Heart left ventricle (tissue), 16 donors: ENCODE measurements at places on chromosomes 12 and 14. TPM values are rescaled to one million over a fixed set of nuclear protein-coding genes. Genes with fewer than 3 reads are reported as not detected.

GRCh38 chr14:102272392-102272791 lies 32.6 kb downstream of the MOK start:
- DNase-seq: no peak
- H3K27me3 ChIP-seq: no peaks in the 10 kb centered on the region
- no peaks in the 10 kb centered on the region for H3K4me1 ChIP-seq
- H3K4me3 ChIP-seq: no peak overlapping the region
- no peak overlapping the region for H3K27ac ChIP-seq
- no peaks in the 10 kb centered on the region for H3K36me3 ChIP-seq

Gene AHSA1
- 137 TPM for polyA plus RNA-seq

GRCh38 chr14:55698051-55698450 lies 118.0 kb downstream of the KTN1 start:
- no peak overlapping the region for H3K4me3 ChIP-seq
- no peaks in the 10 kb centered on the region for H3K4me1 ChIP-seq
- no peak for DNase-seq
- no peaks in the 10 kb centered on the region for H3K36me3 ChIP-seq
- no peaks in the 10 kb centered on the region for H3K27me3 ChIP-seq

DNA sequence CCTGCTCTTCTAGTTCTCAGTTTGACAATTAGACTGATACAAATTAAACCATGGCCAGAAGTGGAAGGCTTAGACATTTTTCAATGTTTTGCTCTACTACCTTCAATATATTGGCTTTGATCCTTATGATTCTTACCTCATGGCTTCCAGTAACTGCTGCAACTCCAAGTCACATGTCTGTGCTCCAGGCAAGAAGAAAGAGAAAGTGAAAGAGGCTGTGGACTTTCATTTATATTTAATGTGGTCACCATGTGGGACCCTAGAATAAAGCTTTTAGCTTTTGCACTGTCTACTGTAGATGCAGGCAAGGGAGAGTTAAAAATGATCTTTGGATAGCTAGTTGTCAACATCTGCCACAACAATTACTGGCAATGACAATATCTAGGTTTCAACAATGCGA lies 214.3 kb upstream of the PDE3A start:
- no peaks in the 10 kb centered on the region for H3K36me3 ChIP-seq
- no peaks in the 10 kb centered on the region for H3K27me3 ChIP-seq
- no peaks in the 10 kb centered on the region for H3K4me1 ChIP-seq
- H3K27ac ChIP-seq: no peak overlapping the region

DNA sequence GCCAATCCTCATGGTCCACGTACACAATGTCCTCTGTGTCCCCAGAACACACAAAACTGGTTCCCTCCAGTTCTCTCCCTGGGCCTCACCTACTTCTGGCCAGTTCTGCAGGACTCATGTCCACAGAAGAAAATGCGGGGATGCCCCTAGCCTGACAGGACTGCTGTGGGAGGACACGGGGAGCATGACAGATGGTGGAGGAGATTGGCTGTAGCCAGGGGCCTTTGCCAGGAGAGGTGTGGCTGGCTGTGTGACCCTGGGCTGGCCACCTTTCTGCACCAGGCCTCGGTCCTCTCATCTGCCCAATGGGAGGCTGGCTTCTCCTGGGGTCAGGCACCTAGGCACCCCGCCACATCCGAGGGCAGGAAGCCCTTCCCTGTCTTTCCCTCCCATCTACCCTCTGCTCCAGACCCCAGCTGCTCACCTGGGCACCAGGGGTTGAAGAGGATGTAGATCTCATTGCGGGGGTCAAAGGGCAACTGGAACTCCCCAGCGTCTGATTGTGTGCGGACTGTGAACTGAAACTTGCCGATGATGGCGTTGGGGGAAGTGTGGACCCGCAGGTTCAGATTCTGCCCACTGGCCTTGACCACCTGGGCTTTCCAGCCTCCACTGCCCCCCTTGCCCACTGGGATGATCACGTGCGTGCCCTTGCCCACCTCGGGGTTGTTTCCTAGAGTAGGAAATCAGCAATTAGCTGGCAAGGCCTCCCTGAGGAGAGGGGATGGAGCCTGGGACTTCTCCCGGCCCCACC lies 2.8 kb downstream of the TGM1 start:
- H3K4me1 ChIP-seq: no peaks in the 10 kb centered on the region
- DNase-seq: no peak
- no peaks in the 10 kb centered on the region for H3K27me3 ChIP-seq
- H3K36me3 ChIP-seq: peaks cover 4% of the 10 kb centered on the region

Gene SUOX
- 26.2 TPM for polyA plus RNA-seq

- H3K36me3 ChIP-seq: no peaks in the 10 kb centered on the region
- DNase-seq: no peak
- no peaks in the 10 kb centered on the region for H3K27me3 ChIP-seq
- H3K4me3 ChIP-seq: no peak overlapping the region
- no peak overlapping the region for H3K27ac ChIP-seq
These were observed 7.8 kb downstream of the TRAF3 start for GRCh38 chr14:102784892-102785594.

GRCh38 chr12:94172973-94173372 lies 24.6 kb downstream of the PLXNC1 start:
- peaks cover 2% of the 10 kb centered on the region for H3K4me1 ChIP-seq
- H3K36me3 ChIP-seq: no peaks in the 10 kb centered on the region
- DNase-seq: no peak

Gene ST8SIA1
- polyA plus RNA-seq: 1.2 TPM

DNA sequence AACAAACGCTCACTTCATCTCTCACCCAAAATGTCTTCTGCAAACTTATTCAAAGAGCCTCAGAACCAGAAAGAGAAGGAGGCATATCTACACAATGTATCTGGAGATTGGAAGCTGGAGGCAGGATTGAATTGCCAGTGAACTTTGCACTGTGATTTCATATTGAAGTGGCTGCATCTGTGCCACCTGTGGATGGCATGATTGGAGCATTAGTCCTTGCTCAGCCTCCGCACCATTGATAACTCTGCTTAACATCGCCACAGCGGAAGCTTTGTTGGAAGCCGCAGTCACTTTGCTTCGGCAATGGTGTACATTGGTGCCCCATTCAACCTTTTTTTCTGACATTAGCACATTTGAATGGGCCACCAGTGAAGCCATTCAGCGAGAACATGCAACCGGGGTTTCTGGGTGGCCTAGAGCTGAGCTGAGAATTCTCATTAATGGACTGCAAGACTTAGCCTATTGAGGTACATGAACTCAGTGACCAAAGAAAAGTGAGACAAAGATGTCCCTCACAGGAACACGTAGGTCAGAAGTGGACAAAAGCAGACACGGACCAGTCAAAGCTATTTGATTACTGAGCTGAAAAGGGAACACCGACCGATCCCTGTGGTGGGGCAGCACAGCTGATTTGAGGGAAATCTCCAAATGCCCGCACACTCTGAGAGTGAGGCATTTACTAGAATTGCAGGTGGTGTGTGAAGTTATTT lies 130.4 kb downstream of the BRMS1L start:
- H3K36me3 ChIP-seq: no peaks in the 10 kb centered on the region
- no peaks in the 10 kb centered on the region for H3K4me1 ChIP-seq
- no peak overlapping the region for H3K27ac ChIP-seq
- no peaks in the 10 kb centered on the region for H3K27me3 ChIP-seq
- no peak for DNase-seq

- no peak overlapping the region for H3K4me3 ChIP-seq
- no peak for DNase-seq
- H3K27ac ChIP-seq: no peak overlapping the region
- no peaks in the 10 kb centered on the region for H3K27me3 ChIP-seq
- peaks cover 16% of the 10 kb centered on the region for H3K36me3 ChIP-seq
These were observed 68.5 kb downstream of the AEBP2 start for GRCh38 chr12:19507823-19508222.

Gene CLMN
- 3.1 TPM for polyA plus RNA-seq

Gene RNF31
- 36.4 TPM for polyA plus RNA-seq

Gene GRIP1
- 0.54 TPM for polyA plus RNA-seq

DNA sequence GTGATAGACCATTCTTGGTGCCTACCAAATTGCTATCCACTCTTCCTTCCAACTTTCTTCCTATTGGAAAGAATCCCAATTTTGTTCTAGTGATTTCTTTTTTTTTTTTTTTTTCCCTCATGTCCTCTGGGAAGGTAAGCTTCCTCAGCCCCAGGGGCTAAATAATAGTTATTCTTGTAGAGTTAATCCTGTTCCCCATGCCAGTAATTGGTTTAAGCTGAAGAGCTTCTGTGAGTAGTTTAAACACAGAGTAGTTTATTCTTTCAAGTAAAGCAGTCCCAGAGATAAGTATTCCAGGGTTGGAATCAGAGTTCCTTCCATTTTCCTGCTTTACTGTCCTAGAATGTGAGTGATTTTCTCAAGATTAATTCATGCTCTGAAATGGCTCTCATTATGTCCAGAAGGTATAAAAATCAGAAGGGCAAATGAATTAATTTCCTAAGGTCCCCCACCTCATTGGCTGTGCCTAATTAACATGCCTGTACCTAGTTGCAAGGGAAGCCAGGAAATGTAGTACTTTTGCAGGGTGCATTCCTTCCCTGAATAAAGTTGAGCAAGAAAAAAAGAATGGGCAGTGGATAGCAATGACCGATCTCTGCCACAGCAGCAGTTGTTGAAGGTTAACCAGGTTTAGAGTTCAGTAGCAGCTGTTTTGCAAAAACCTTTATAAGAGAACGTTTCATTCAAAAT lies 97.8 kb downstream of the PLEKHA5 start:
- no peak overlapping the region for H3K4me3 ChIP-seq
- H3K27ac ChIP-seq: no peak overlapping the region
- no peaks in the 10 kb centered on the region for H3K27me3 ChIP-seq
- no peak for DNase-seq
- no peaks in the 10 kb centered on the region for H3K36me3 ChIP-seq

- H3K4me1 ChIP-seq: no peaks in the 10 kb centered on the region
- no peaks in the 10 kb centered on the region for H3K27me3 ChIP-seq
- no peaks in the 10 kb centered on the region for H3K36me3 ChIP-seq
- no peak for DNase-seq
These were observed 10.5 kb upstream of the SSTR1 start for GRCh38 chr14:38197001-38197783.

- no peaks in the 10 kb centered on the region for H3K4me1 ChIP-seq
- DNase-seq: peak; percentile 84
- peak overlapping the region; percentile 80 for H3K27ac ChIP-seq
- H3K4me3 ChIP-seq: peak overlapping the region; percentile 9
These were observed 5.6 kb downstream of the ZNF385A start for GRCh38 chr12:54378796-54379397.

DNA sequence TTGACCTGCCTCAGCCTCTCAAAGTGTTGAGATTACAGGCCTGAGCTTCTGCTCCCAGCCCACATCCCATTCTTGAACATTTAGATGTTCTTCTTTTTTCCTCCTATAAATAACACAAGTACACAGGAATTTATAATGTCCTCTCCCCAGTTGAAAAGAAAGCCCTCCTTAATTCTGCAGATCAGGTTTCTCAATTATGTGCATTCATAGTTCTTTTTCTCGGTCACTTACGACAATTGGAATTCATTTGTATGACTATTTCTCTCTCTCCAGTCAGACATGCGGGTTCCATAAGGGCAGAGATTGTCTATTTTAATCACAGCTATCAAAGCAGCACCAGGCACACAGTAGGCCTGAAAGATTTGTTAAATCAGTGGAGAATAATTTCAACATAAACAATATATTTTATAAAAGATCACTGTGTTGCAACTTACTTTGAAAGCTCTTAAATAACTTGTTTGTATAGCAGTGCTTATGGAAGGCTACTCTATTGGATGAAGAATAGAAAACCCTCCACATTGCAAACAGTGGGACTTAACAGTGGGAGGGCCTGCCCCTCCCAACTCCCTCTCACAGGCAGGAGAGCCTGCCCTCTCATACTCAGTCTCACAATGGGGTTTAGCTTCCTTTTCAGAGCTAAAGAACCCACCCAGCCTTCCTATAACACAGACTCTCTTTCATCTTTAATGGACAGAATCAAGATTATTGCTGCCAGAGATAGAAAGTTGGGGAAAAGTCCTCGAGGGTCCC lies 84.1 kb upstream of the TRAF3 start:
- no peak for DNase-seq
- peaks cover 19% of the 10 kb centered on the region for H3K4me1 ChIP-seq
- H3K27me3 ChIP-seq: no peaks in the 10 kb centered on the region
- H3K36me3 ChIP-seq: no peaks in the 10 kb centered on the region

Gene SLC38A4
- polyA plus RNA-seq: 0.04 TPM

DNA sequence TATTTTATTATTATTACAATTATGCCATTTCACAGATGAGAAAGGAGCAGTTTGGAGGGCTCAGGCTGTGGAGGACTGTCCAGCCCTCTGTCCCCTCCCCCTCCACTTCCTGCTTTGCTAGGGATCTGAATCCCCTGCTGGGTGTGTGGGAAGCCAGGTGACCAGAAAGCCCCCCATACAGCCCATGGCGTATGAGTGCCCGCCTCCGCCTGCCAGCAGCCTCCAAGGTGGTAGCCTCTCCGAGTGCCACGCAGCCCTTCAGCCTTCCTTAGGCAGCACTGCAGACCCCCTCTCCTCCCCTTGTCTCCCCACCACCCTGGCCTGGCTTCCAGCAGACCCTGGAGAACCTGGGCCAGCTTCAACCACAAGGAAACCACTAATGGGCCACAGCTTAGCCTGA lies 12.6 kb downstream of the DTX1 start:
- no peak overlapping the region for H3K27ac ChIP-seq
- H3K4me1 ChIP-seq: peaks cover 4% of the 10 kb centered on the region
- H3K4me3 ChIP-seq: no peak overlapping the region
- no peak for DNase-seq
- no peaks in the 10 kb centered on the region for H3K36me3 ChIP-seq

DNA sequence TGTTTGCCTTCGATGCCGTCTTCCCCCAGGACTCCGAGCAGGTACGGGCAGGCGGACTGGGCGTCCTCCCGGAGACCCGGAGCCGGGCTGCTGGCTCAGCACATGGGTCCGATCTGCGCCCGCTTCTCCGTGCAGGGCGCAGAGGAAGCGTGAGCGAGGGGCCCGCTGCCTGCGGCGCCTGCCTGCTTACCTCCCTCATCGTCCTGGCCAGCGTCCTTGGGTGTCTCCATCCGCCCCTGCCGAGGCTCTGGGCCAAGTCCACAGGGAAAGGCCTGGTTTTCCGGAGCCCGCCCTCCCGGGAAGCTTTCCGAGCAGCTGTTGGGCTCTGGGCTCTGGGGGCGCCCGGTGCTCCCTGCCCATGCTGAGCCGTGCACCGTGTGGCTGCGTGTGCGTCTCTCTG lies 33.5 kb downstream of the KIF26A start:
- peaks cover 17% of the 10 kb centered on the region for H3K4me1 ChIP-seq
- H3K27me3 ChIP-seq: no peaks in the 10 kb centered on the region
- no peak overlapping the region for H3K27ac ChIP-seq
- H3K4me3 ChIP-seq: no peak overlapping the region
- peaks cover 26% of the 10 kb centered on the region for H3K36me3 ChIP-seq

Gene ACOT4
- polyA plus RNA-seq: 0.62 TPM

DNA sequence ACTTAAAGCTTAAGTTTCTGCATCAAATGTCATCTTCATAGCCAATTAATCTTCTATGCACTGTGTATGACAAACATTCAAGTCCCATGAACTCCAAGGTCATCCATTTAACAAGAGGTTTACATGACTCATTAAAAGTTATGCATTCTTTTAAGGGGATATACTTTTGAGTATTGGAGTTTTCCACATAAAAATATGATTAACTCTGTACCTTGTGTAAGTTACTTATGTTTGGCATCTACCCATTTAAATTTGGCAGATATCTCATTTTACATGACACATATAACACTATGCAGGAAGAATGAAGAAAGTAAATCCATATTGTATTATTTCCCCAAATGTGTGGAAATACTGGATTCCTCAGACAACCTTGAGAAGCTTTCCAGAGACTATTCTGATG lies 240.2 kb downstream of the PAX9 start:
- no peak overlapping the region for H3K27ac ChIP-seq
- DNase-seq: no peak
- no peaks in the 10 kb centered on the region for H3K4me1 ChIP-seq
- H3K4me3 ChIP-seq: no peak overlapping the region
- H3K27me3 ChIP-seq: no peaks in the 10 kb centered on the region
- H3K36me3 ChIP-seq: no peaks in the 10 kb centered on the region
